Cardiac muscle cell (in vitro differentiated cells and primary cell): ENCODE measurements at places on chromosomes 6 and 20. TPM values are rescaled to one million over a fixed set of nuclear protein-coding genes. Genes with fewer than 3 reads are reported as not detected.
A peak's percentile ranks its signal among the peaks of the same experiment; 100 is the strongest.

GRCh38 chr20:6698056-6698455 is 69.4 kb upstream of the BMP2 start:
- H3K4me3 ChIP-seq: no peak overlapping the region

- no peak overlapping the region for H3K4me3 ChIP-seq
- no peaks in the 10 kb centered on the region for H3K36me3 ChIP-seq
- H3K4me1 ChIP-seq: peaks cover 5% of the 10 kb centered on the region
- H3K27me3 ChIP-seq: no peaks in the 10 kb centered on the region
- DNase-seq: no peak
These were observed 64.5 kb upstream of the PMEPA1 start for GRCh38 chr20:57774111-57774880.

GRCh38 chr6:130617658-130618057 is 209.5 kb upstream of the SMLR1 start:
- peak; percentile 5 for DNase-seq
- no peak overlapping the region for H3K4me3 ChIP-seq
- H3K4me1 ChIP-seq: no peaks in the 10 kb centered on the region
- no peaks in the 10 kb centered on the region for H3K27me3 ChIP-seq

GRCh38 chr6:113733381-113733780 is 123.8 kb upstream of the MARCKS start:
- H3K4me3 ChIP-seq: no peak overlapping the region
- H3K36me3 ChIP-seq: no peaks in the 10 kb centered on the region
- DNase-seq: no peak
- peaks cover 19% of the 10 kb centered on the region for H3K4me1 ChIP-seq
- no peak overlapping the region for H3K27ac ChIP-seq

DNA sequence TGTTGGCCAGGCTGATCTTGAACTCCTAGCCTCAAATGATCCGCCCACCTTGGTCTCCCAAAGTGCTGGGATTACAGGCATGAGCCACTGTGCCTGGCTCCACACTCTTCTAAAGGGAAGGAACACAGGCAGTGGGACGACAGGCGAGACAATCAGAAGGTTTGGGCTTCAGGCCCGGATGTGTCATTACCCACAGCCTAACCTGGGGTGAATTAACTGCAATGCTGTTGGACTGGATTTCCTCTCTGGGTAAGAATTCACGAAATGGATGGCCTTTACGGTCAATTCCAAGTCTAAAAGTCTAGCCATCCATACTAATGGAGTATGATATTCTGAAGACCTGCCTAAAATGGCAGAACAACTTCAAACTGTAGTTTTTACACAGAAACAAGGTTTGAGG is 83.7 kb upstream of the CCDC28A start:
- H3K27ac ChIP-seq: no peak overlapping the region
- DNase-seq: no peak
- no peaks in the 10 kb centered on the region for H3K36me3 ChIP-seq
- no peaks in the 10 kb centered on the region for H3K4me1 ChIP-seq
- no peak overlapping the region for H3K4me3 ChIP-seq

- DNase-seq: no peak
- H3K27me3 ChIP-seq: no peaks in the 10 kb centered on the region
- no peak overlapping the region for H3K4me3 ChIP-seq
- H3K4me1 ChIP-seq: peaks cover 4% of the 10 kb centered on the region
- no peak overlapping the region for H3K27ac ChIP-seq
- H3K36me3 ChIP-seq: no peaks in the 10 kb centered on the region
These were observed 47.0 kb upstream of the SPTLC3 start for GRCh38 chr20:12961725-12962124.

DNA sequence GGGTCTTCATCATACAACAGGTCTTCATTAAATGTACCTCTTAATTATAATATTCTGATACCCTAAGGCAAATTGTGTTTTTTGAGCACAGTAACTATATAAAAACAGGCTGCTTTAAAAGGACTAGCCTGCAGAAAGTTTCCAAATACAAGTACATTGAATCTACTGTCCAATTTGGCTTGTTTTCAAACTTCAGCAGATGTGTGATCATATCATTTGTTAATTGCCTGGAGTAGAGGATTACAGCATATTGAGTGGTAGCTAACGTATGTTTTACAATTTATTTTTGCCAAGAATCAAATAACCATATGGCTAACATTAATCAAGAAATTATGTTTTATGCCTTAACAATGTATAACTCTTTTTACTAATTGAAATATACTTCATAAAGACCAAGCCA is 12.6 kb downstream of the TINAG start:
- DNase-seq: no peak
- H3K27me3 ChIP-seq: no peaks in the 10 kb centered on the region
- no peak overlapping the region for H3K27ac ChIP-seq
- no peaks in the 10 kb centered on the region for H3K36me3 ChIP-seq

Gene SNAP91
- polyA plus RNA-seq: 27.4 and 29.0 TPM in 2 replicates

Gene TRIM31
- polyA plus RNA-seq: not detected in 2 replicates
